ENCODE measurements at places on chromosomes 7 and 10. TPM values are rescaled to one million over a fixed set of nuclear protein-coding genes. Genes with fewer than 3 reads are reported as not detected.

CISD1 gene
- total RNA-seq, result 42.6 TPM

FHIP2A gene
- total RNA-seq, result 5.0 TPM

CALML3 gene
- not detected for total RNA-seq

PLAU gene
- total RNA-seq, result 159 TPM

COL28A1 gene
- total RNA-seq, result not detected

C10orf143 gene
- 0.46 TPM for total RNA-seq

AOAH gene
- 42.6 TPM for total RNA-seq

LRRC61 gene
- 9.7 TPM for total RNA-seq

OR6V1 gene
- total RNA-seq, result not detected

SDK1 gene
- total RNA-seq, result 4.2 TPM

IDI2 gene
- total RNA-seq, result not detected

COL26A1 gene
- total RNA-seq, result 0.11 TPM

TMEM270 gene
- 1.5 TPM for total RNA-seq

OGDH gene
- 66.7 TPM for total RNA-seq

CYP2W1 gene
- total RNA-seq, result not detected

CASTOR2 gene
- 1.5 TPM for total RNA-seq

STRIP2 gene
- total RNA-seq, result 9.6 TPM

TWIST1 gene
- total RNA-seq, result 35.5 TPM

All from Daoy (cell line).